ENCODE measurements at places on chromosomes 16 and 17. TPM values are rescaled to one million over a fixed set of nuclear protein-coding genes. Genes with fewer than 3 reads are reported as not detected.

PLEKHM1 gene
- 24.5 TPM for total RNA-seq

KRTAP16-1 gene
- total RNA-seq = not detected

CLEC18B gene
- 0.20 TPM for total RNA-seq

PYDC1 gene
- not detected for total RNA-seq

Data from foreskin keratinocyte (primary cell).